CD4-positive, alpha-beta T cell treated with Interleukin-12 subunit alpha and Interleukin-12 subunit beta, for 1 hour (primary cell): ENCODE measurements at places on chromosomes 4 and X.

- no peak for DNase-seq
These were observed 680.0 kb downstream of the TRIML1 start for GRCh38 chr4:188819233-188819632.

DNA sequence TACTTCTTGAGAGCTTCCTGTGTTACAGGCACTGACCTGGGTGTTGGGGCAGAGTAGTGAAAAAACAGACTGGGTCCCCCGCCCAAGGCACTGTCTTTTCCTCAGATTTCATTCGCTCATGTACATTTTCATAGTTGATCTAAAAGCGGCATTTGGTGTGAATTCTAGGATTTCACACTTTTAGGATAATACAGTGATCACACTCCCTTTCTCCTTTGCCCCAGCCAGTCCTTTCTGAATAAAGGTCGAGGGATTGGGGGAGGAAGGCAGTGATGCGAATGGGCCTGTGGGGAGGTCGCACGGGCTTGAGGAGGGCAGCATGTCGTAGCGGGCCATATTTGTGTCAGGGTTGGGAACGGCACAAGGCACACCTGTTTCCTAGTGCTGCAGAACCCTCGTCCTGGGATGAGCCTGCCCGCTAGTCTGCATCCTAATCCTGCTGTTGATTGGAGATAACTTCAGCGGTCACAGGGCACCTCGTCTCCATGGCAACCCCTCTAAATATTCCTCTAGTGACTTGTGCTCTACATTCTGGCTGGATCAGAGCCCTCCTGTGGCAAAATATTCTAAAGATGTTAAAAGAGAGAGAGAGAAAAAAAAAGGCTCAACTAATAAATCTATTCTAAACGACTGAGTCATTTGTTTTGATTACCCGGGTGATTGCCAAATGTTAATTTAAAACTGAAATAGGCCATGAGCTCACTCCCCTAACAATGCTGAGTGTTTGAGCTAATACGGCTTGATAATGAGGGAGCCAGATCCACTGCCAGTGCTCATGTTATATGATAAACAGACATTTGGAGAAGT, 21.8 kb downstream of the FHL1 start:
- DNase-seq, result no peak

DNA sequence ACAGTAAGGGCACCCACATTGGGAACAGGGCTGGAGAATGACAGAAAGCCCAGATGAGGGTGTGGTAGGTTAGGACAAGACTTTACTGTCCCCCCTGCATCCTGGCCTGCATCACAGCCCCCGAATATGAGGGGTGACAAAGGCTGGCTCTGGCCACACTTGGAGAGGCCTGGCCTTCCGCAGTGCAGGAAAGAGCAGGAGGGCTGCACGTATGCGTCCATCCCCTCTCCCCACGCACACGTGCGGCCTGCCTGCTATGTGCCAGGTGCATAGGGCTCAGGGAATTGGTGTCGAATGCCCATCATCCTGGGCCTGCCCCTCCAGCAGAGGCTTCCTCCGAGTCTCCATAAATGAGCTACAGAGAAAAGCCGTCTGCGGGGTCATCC, 80.5 kb downstream of the ABLIM2 start:
- DNase-seq, result no peak

DNA sequence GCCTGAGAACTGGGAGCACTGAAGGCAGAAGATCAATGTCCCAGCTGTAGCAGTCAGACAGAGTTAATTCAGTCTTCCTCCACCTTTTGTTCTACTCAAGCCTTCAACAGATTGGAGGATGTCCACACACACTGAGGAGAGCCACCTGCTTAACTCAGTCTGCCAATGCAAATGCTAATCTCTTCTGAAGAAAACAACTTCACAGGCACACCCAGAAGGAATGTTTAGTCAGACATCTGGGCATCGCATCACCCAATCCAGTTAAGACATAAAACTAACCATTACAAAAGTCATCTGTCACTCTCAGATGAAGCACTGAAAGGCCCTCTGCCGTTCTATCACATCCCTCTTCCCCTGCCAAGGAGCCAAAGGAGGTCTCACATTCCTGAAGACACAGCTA, 173.7 kb downstream of the CENPC start:
- no peak for DNase-seq

GRCh38 chr4:139528377-139529005, 27.5 kb downstream of the SETD7 start:
- peak; percentile 21 for DNase-seq

GRCh38 chr4:83114576-83114975, at the start of gene PLAC8:
TSS of gene PLAC8 (minus strand) at chr4:83114729. CDS start at chr4:83107921, 6,808 bp downstream.
- DNase-seq, result peak; percentile 77
